ENCODE measurements at places on chromosomes 3 and 15.

DNA sequence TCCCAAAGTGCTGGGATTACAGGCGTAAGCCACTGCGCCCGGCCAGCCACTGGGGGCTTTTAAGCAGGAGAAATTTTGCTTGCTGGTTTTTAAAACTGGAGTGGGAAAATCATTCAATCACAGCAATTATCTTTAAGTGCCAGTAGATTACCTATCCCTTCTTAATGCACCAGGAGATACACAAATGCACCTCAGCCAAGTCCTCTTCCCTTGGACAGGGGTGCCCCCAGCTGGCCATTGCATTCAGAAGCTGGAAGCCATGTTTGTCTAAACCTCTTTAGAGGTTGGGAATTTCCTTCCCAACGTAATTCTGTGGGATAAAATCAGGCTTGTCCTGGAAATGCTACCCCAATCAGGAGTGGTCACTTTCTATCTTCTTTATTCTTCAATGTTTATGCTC is 26.6 kb downstream of the MIX23 start:
- DNase-seq: no peak

DNA sequence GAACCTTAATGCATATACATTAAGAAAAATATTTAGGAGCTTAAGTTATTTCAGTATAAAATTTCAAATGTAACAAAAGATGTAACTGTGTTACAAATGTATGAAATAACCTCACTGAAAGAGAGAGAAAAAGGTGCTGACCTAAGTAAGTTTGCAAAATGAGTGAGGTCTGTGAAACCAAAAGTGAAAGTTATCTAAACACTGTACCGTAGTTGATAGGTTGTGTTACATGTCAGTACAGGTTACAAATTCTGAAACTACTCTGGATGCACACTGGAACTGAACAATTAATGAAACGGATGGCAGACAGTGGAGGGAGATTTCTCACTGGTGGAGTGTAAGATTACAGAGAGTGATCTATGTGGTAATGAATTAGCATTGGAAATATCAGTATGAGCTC is 420.7 kb downstream of the ZNF385D start:
- no peak for DNase-seq

DNA sequence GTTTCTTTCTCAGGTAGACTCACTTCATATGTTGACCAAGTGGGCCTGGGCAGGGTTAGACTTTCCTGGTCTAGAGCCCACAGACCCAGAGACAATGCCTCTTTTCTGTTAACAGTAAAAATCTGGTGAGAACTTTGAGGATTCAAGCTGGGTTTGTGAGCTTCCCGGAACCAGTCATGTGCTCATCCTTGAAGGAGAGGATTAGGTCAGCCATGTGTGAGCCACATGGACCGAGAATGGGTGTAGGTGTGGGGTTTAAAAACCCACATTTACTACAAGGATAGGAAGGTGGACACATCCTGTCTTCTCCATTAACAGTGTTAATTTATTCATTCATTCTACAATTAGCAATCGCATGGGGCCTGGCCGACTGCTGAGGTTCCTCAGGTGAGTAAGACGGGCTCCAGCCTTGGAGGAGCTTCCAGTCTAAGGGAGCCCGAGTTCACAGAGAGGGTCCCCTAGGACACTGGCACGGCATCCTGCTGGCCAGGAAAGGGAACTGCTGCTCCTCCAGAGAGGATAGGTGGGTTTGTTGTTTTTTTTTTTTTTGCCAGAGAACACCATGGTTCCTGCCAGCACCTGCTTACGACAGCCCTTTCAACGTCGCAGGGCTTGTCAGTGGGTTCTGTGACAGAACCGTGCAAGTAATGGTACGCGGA is 69.0 kb downstream of the SQOR start:
- no peak for DNase-seq

DNA sequence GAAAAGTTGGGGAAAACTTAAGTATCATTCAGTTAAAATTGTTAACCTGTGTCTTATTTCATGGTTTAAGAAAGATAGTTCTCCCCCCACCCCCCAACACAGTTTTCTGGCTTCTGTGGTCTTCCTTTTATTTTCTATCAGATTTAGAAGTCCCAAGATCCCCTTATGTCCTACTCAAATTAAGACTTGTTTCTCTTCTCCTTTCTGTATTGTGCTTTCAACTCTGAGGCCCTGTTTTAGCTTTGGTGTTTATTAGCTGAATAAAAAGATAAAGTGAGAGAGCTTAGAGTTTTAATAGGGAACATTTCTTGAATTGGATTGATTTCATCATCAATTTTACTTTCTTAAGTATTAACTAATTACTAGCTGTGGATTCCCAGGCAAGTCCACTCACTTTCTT is 62.6 kb downstream of the AKAP13 start:
- no peak for DNase-seq

GRCh38 chr3:63818282-63819150 is 583 bp upstream of the C3orf49 start:
- peak; percentile 23 for DNase-seq

DNA sequence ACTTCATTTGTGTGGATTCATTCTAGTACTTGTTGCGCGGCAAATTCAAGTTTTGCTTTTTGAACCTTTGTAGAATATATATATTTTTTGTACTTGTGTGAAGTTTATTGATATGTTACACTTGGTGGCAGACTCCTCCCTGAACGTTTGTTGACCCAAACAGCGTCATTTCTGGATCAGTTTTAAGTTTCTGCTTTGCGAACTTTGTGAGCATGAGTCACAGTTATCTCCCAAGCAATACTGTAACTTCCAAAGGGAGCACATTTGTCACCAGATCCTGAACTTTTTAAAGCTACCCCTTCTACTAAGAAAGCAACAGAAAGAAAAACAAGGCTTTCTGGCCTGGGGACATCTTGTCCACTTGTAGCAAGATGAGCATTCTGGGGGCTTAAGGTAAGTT is 74.8 kb upstream of the CACNA2D3 start:
- DNase-seq: no peak

DNA sequence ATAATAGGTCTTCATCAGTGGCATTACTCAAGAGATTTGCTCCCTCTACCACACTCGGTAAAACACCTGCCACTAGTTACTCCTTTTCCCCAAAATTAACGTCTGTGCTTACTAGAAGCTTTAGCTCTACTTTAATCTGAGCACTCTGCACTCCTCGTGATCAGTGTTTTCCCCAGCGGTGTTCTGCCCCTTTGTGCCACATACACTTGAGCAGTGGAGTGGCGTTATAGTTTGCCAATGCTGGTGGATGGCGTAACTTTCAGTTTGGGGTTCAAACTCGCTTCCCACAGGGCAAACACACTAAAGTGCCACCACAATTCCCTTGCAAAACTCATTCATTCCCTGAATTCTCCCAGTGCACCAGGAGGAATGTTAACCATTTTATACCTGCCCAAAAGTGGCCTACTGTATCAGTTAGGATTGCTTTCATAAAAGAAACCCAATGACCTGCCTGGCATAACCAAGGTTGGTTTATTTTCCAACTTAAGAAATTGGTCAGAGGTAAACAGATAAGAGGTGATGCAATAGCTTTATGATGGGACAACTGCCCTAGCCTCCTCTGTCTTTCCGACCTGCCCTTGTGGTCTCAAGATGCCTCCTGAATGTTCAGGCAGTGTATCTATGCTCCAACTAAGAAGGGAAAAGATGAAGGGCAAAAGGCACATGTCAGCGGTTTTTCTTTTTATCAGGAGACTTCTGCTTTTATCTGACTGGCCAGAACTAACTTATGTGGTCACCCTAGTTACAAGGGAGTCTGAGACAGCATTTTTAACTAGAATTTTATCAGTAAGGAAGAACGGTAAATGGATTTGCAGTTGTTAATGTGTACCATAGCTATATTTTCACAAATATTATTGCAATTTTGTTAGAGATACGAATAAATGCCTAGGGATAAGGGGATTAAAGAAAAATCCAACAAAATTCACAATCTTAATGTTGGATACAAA is 83.9 kb downstream of the FSIP1 start:
- DNase-seq: no peak

DNA sequence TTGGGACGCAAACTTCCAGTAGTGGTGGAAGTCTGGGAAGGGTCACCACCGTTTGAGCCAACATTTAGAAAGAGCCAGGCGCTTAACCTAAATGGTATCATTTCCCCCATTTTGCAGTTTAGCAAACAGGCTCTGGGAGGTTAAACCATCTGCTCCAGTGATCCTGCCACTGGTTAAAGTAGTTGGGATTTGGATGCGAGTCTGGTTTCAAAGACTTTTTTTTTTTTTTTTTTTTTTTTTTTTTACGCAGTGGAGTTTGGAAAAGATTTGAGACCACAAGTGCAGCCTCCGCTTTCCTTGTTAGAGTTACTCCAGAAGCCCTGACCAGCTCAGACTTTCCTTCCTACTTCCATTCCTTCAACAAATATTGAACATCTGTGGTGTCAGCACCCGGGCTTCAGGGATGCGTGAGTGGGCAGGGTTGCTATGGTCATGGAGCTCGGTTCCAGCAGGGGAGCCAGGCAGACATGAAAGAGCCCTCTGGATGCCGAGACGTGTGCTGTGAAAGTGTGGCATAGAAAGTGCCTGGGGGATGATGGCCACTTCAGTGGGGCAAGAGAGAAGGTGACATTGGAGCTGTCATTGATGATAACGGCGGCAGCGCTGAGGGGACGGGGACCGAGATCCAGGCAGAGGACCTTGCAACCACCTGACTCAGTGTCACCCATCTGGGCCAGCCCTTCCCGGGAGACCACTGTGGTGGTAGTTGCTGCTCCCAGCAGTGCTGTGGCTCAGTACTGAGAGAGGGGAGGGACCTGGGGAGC is 1.1 kb upstream of the RNU6-1 start:
- peak; percentile 57 for DNase-seq

DNA sequence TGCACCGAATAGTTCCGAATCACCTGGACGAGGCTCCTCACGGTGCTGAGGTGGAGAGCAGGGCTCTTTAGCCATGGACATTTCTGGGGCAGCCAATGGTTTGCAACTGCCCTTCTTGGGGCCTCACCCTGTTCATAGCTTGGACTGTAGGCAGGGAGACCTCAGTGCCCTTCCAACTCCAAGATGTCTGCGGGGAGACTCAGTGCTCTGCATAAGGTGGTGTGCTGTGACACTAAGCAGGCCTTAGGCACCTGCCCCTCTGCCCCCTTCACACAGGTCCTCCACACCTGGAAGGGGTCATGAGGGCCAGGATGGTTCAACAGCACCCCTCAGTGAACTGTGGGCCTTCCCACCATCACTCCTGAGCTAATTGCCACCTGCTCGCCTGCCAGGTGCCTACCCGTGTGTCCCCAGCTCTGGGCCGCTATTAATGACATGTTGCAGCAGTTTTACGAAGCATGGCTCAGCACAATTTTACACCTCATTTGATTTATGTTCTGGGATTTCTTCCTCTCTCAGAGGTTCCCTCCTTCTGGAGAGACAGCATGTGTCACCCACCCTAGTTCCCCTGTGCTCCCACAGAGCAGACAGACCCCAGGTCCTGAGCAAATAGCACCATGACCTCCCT is 101.2 kb upstream of the SMAD3 start:
- DNase-seq: no peak

GRCh38 chr3:31274326-31275024 is 258.2 kb upstream of the STT3B start:
- DNase-seq: no peak

- DNase-seq: peak; percentile 90
Observed at GRCh38 chr3:123201557-123202427, at the start of gene SEC22A. TSS of gene SEC22A (plus strand) at chr3:123201943. CDS start at chr3:123209218, 7,275 bp downstream.

DNA sequence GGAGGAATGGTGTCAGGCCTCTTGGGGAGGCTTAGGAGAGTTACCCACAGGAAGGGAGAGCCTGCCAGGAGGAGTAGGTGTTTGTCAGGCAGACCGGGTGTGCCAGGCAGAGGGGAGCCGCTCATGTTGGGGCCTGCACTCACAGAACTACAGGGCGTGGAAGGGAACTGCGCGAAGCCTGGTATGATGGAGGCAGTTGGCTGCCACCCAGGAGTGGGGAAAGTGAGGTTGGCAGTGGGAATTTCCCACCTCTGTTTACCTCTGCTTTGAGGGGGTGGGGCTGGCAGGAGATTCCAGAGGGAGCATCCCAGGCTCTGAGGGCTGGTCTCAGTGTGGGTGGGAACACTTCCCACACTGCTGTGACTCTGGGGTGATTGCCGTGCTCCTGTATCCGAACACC is 99.9 kb downstream of the SLCO3A1 start:
- no peak for DNase-seq

DNA sequence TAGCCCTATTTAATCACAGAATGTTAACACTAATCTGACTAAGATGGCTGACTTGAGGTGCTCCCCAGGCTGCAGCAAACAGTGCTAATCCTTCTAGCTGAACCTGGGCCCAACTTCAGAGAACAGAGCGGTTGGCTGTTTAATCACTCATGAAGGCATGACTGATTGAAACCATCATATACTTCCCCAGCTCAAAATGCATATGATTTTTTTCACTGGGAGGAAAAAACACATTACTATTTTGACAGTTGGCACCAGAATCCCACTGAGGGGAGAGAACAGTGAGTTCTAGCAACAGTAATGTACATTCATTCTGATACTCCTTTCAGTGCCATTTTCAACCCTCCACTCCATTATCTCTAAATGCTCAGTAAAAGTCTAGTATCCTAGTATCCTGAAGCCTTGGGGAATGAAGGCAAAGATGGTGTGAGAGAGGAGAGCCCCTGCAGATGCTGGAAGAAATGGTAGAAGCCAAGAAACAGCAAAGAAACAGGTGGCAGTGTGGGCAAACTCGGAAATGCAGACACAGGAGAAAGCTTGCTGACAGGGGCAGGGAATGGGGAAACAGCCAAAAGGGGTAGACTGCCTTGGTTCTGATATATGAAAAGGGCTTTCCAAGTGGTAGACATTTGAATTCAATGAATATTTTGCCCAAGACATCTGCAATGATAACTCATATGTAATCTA is 34.4 kb upstream of the CASR start:
- DNase-seq: no peak

DNA sequence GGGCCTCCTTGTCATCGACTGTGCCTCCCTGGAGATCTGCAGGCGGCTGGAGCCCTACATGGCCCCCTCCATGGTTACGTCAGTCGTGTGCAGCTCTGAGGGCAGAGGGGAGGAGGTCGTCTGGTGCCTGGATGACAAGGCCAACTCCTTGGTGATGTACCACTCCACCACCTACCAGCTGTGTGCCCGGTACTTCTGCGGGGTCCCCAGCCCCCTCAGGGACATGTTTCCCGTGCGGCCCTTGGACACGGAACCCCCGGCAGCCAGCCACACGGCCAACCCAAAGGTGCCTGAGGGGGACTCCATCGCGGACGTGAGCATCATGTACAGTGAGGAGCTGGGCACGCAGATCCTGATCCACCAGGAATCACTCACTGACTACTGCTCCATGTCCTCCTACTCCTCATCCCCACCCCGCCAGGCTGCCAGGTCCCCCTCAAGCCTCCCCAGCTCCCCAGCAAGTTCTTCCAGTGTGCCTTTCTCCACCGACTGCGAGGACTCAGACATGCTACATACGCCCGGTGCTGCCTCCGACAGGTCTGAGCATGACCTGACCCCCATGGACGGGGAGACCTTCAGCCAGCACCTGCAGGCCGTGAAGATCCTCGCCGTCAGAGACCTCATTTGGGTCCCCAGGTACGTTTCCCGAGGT is 146.5 kb downstream of the LRRK1 start:
- no peak for DNase-seq

- no peak for DNase-seq
Observed at GRCh38 chr15:57112178-57112577, 193.7 kb downstream of the TCF12 start.

DNA sequence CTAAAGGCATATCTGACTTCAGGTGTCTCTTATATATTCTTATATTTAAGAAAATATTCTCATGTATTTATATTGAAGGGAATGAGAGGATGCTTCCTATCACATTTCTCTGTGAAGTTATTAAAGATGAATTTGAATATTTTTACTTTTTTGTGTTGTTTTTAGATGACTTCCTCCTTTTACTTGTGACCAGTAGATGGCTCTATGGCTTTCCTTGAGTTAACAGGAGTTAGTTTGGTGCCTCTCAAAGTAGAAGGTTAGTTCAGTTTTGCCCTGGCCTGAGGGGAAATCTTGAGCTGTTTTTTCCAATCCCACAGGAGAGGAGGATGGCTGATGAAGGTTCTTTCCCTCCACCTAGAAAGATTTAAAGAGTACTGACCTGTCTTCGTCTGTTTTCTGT is 80.7 kb downstream of the SQOR start:
- DNase-seq: no peak

All from urinary bladder (tissue), 4 donors.